Thoracic aorta (tissue), 2 donors: ENCODE measurements at places on chromosomes 2 and 18. TPM values are rescaled to one million over a fixed set of nuclear protein-coding genes. Genes with fewer than 3 reads are reported as not detected.

The LRRC30 gene
- total RNA-seq, result not detected

The IL36G gene
- total RNA-seq, result not detected

The FOXI3 gene
- total RNA-seq, result not detected

The SALL3 gene
- not detected for total RNA-seq

The RAB17 gene
- 6.4 TPM for total RNA-seq

The NOSTRIN gene
- total RNA-seq, result 18.3 TPM

The SERPINB4 gene
- not detected for total RNA-seq

The AMER3 gene
- not detected for total RNA-seq

The ETAA1 gene
- 19.2 TPM for total RNA-seq

The KRTCAP3 gene
- total RNA-seq, result 0.68 TPM

The LOXHD1 gene
- 5.5 TPM for total RNA-seq

The TET3 gene
- total RNA-seq, result 8.7 TPM

DNA sequence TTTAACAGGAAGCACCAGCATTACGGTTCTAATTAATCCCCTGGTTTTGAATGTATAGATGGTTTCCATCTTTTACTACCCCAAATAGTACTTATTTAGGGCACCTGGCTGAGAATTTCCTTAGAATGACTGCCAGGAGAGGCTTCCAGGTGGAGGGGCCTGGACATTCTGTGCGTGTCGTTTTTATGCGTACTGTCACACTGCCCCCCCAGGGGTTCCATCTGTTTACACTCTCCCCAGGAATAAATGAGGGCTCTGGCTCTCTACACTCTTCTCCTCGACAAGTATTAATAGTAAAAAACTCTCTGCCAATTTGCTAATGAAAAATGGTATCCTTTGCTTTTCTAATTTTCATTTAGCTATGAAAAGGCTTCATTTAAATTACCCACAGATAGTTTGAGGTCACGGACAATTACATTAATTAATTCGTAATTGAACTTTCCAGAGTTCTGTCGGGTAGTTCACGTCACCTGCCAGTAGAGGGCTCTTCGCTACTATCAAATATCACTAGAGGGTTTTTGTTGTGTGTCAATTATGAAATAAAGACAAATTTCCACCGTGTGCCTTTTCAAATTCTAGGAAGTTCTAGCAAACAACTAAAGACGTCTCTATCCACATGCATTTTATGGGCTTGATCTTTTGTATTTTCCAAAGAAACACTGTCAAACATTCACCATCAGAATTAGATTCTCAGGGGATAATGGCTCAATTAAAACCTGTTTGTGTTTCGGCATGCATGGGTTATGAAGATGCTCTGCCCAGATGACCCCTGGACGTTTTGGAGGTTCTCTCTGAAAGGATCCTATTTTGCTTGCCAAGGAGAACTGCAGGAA is 88.8 kb upstream of the ASB18 start:
- H3K27me3 ChIP-seq, result no peaks in the 10 kb centered on the region
- no peak overlapping the region for H3K4me3 ChIP-seq
- H3K36me3 ChIP-seq, result no peaks in the 10 kb centered on the region
- H3K4me1 ChIP-seq, result no peaks in the 10 kb centered on the region
- no peak overlapping the region for H3K27ac ChIP-seq
- DNase-seq, result no peak

DNA sequence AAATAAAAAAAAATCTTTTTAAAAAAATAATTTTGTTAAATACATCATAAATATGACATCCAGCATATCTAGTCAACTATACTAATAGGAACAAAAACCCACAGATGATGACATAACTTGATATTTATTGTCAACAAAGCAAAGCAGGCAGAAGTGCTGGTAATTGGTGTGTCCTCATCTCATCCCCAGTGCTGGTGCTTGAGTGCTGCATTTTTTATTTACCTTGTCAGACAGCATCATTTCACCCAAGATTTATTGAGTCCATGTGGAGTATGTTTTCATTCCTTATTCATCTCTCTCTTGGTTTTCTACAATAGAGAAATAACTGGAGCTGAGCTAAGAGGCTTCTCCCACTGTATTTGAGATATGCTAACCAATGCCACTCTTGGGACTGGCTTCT is 191.6 kb upstream of the SLC14A2 start:
- H3K36me3 ChIP-seq, result no peaks in the 10 kb centered on the region
- H3K27ac ChIP-seq, result no peak overlapping the region
- H3K4me3 ChIP-seq, result no peak overlapping the region
- H3K27me3 ChIP-seq, result no peaks in the 10 kb centered on the region

DNA sequence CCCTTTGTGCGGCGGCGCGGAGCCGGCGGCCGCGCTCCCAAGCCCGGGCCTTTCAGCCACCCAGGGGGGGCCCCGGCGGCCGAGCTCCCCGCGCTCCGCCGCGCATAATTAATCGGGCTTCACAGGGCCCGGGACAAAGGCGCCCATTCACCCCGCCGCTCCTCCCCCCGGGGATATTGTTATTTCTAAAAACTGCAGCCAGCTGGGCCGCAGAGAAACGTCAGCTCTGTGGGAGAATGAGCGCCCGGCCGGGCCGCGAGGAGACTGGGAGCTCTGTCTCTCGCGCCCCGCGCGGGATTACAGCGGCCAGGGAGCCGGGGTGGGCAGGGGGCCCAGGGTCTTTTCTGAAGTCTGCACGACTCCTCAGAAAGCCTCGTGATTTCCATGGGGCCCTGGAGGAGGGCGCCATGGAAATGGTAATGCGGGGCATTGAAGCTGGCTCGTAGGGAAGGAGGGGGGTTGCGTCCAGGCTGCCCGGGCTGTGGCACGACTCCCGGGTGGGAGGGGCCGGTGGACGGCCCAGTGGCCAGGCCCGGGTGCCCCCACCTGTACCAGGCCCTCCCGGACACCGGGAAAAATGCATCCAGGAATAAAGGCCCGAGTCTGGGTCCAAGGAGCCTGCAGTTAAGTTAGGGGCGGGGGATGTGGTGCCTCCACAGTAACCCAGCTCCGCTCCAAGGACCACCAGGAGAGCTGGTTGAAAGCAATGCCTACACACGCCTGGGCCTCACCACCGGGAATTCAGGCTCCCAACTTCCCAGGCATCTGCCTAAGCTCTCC is 125.3 kb downstream of the ZFP36L2 start:
- H3K4me3 ChIP-seq, result peak overlapping the region; percentile 76
- H3K4me1 ChIP-seq, result peaks cover 65% of the 10 kb centered on the region
- H3K27ac ChIP-seq, result peak overlapping the region; percentile 97
- DNase-seq, result no peak

- no peaks in the 10 kb centered on the region for H3K27me3 ChIP-seq
- H3K4me1 ChIP-seq, result no peaks in the 10 kb centered on the region
- no peak overlapping the region for H3K27ac ChIP-seq
- no peak overlapping the region for H3K4me3 ChIP-seq
- H3K36me3 ChIP-seq, result no peaks in the 10 kb centered on the region
- DNase-seq, result no peak
These were observed 25.1 kb downstream of the TTC39C start for GRCh38 chr18:24039671-24040070.

- no peak overlapping the region for H3K4me3 ChIP-seq
- H3K27ac ChIP-seq, result no peak overlapping the region
- no peaks in the 10 kb centered on the region for H3K36me3 ChIP-seq
- no peaks in the 10 kb centered on the region for H3K4me1 ChIP-seq
These were observed 322.1 kb upstream of the CHAC2 start for GRCh38 chr2:53445383-53446070.

GRCh38 chr2:113169586-113169985 is 4.2 kb upstream of the PSD4 start:
- H3K4me1 ChIP-seq, result no peaks in the 10 kb centered on the region
- H3K36me3 ChIP-seq, result no peaks in the 10 kb centered on the region
- no peak overlapping the region for H3K27ac ChIP-seq
- H3K4me3 ChIP-seq, result no peak overlapping the region
- H3K27me3 ChIP-seq, result no peaks in the 10 kb centered on the region

GRCh38 chr18:3069671-3070433 is 56.9 kb upstream of the LPIN2 start:
- H3K4me3 ChIP-seq, result no peak overlapping the region
- no peak for DNase-seq
- no peaks in the 10 kb centered on the region for H3K27me3 ChIP-seq

- DNase-seq, result no peak
- no peaks in the 10 kb centered on the region for H3K27me3 ChIP-seq
- no peak overlapping the region for H3K27ac ChIP-seq
- H3K4me1 ChIP-seq, result no peaks in the 10 kb centered on the region
- no peaks in the 10 kb centered on the region for H3K36me3 ChIP-seq
These were observed 71.3 kb upstream of the ACVR2A start for GRCh38 chr2:147773479-147773878.

DNA sequence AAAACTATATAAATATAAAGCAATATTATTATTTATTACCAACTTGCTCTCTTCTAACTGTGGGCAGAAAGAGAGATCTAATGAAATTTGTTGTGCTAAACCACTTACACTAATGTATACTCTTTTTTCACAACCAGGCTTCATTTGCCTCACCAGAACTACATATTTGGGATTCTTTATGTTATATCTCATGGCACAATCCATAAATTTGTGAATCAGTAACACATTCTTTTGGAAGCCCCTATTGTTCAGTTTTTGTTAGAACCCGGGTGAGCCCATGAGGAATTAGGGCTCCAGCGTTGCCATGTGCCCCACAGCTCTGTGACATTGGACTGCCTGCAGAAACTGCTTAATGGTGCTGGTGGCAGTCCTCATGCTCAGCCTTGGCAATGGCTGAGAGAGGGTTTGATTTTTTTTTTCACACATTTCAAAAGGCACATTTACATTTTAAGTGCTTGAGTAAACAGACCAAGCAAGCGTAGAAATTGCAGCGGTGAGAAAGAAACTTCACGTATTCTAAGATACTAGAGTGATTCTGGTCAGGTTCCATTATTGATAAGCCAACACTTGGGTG is 15.3 kb downstream of the VIT start:
- H3K36me3 ChIP-seq, result no peaks in the 10 kb centered on the region
- no peaks in the 10 kb centered on the region for H3K4me1 ChIP-seq
- H3K4me3 ChIP-seq, result no peak overlapping the region
- H3K27ac ChIP-seq, result no peak overlapping the region

- no peaks in the 10 kb centered on the region for H3K27me3 ChIP-seq
- H3K27ac ChIP-seq, result no peak overlapping the region
- H3K4me3 ChIP-seq, result no peak overlapping the region
- H3K36me3 ChIP-seq, result no peaks in the 10 kb centered on the region
- no peak for DNase-seq
- peaks cover 36% of the 10 kb centered on the region for H3K4me1 ChIP-seq
These were observed 34.9 kb downstream of the SPATS2L start for GRCh38 chr2:200341376-200341775.

DNA sequence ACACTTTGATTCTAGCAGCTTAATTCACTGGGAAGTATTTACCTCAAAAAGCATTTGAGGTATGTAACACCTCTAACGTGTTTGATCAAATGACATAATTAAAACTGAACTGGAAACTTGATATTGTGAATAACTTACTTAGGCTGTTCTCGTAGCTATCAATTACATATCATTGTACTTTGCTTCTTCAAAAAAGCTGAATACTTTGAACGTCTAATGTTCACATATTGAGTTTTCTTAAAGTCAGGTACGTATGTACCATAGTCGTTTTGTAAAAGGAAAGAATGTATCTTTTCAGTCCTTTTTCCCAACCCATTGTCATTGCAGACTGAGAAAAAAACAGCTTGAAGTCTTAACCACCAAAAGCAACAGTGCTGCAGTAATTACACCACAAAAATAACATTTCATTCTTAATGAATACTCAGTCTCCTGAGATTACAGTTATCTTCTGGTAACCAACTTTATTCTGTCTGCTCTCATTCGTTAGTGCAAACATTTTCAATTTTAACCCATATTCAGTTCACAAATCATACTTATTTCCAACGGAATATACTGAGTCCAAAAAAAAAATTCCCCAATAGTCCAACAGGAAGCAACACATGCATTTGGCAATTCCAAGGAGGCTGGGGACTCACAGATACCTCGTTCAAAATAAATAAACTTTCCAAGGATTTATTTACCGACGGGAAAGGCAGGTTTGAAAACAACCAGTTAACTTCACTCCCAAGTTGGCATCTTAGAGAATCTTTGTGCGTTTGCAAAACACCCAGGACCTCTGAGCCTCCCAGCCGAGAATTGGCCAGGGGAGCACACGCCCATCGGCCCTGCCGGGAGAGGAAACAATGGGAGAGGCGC is 1.1 kb downstream of the CHN1 start:
- peaks cover 17% of the 10 kb centered on the region for H3K4me1 ChIP-seq
- no peaks in the 10 kb centered on the region for H3K36me3 ChIP-seq
- DNase-seq, result no peak
- peak overlapping the region; percentile 66 for H3K27ac ChIP-seq

- no peak for DNase-seq
- H3K36me3 ChIP-seq, result no peaks in the 10 kb centered on the region
- H3K27me3 ChIP-seq, result no peaks in the 10 kb centered on the region
- H3K27ac ChIP-seq, result no peak overlapping the region
- no peak overlapping the region for H3K4me3 ChIP-seq
These were observed 188.8 kb downstream of the TSN start for GRCh38 chr2:121944072-121944831.

DNA sequence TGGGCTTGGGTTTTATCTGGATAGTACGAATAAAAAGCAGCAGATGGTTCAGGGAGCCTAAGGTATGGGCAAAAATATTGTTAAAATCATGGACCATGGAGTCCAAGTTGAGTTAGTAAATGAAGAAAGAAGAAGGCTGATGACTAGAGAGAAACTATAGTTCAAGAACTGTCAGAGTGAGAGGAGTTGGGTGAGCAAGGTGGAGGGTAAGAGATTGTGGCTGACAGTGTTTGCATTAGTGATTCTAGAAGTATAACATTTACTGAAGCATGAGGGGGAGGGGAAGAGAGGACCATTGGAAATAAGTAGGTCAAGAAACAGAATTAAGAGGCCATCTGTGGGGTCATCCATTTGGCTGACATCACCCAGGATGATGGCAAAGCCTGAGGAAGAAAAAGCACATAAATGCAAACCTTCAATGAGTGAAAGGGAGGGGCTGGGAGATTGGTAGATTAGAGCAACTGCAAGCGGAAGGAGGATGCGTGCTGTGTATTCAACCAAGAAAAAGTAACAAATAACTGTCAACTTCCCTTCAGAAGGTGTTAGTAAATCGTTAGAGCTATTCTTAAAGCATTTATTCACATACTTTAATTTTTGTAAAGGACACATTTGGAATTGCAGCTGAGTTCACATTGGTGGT is 392.8 kb downstream of the TSN start:
- DNase-seq, result no peak
- no peaks in the 10 kb centered on the region for H3K4me1 ChIP-seq
- H3K4me3 ChIP-seq, result no peak overlapping the region
- no peaks in the 10 kb centered on the region for H3K36me3 ChIP-seq

DNA sequence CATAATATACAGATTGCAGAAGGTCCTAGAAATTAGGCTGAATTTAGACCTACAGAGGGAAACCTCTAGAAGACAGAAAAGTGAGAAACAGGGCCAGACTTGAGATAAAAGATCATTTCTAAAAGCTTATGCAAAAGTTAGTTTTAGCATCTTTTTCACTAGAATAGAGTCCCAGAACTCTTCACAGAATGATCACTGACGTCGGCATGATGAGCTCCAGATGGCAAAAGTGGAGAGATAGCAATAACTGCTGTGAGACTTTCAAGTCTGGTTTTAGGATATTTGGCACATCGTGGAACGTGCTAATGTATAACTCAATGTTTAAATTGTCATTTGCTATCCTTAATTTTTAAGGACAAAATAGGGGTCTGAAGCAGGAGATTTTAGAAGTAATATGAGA is 1050.7 kb upstream of the CELF4 start:
- no peaks in the 10 kb centered on the region for H3K36me3 ChIP-seq
- no peak overlapping the region for H3K4me3 ChIP-seq
- DNase-seq, result no peak
- H3K27me3 ChIP-seq, result no peaks in the 10 kb centered on the region
- no peaks in the 10 kb centered on the region for H3K4me1 ChIP-seq

GRCh38 chr2:51222106-51222505 is 190.2 kb upstream of the NRXN1 start:
- H3K36me3 ChIP-seq, result no peaks in the 10 kb centered on the region
- no peak overlapping the region for H3K4me3 ChIP-seq
- H3K27me3 ChIP-seq, result no peaks in the 10 kb centered on the region
- H3K27ac ChIP-seq, result no peak overlapping the region
- no peaks in the 10 kb centered on the region for H3K4me1 ChIP-seq
